ENCODE measurements at places on chromosomes 7 and 10.

DNA sequence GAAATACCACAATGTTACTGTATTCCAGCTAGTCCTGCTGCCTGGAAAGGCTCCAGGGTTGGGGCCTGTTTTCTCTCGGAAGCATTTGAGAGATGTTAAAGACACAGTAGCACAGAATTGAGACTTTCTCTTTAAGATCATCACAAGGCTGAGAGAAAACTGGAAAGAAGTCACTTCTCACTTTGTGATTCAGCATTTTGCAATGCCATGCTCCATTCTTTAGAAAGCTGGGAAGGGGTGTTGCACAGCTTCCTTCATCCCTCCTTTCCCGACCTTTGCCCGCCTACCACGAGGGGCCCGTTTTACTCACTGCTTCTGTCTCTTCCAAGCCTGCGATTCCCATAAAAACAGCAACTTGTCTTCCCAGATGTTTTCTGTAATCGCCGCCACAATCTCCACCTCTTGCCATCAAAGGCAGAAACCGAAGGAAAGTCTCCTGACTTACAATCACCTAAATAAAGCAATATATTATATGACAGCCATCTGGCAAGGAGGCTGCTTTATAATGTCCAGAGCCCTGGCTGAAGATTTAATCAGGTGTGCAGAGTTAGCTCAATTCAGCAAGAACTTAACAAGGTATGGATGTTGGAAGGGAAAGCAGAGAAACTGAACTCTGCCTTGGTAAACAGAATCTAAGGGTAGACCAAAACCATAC is 18.9 kb downstream of the NOD1 start:
- DNase-seq, result no peak

DNA sequence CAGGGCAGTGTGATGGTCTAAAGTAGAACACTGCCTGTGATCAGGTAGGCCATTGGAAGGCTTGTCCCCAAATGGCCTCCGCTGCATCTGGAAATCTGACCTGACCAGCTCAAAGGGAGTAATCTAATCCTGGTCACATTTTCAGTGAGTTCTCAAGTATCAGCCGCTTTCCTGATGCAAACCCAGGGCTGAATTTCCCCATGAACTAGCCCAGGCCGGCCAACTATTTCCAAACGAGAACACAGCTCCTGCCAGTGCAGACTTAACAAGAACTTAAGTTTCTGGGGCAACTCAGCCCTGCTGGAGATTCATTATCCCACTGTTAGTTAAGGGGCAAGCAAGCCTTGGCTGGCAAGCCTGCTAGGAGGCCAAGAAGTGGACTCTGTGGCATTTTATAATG is 59.6 kb upstream of the FAM180A start:
- DNase-seq, result no peak

DNA sequence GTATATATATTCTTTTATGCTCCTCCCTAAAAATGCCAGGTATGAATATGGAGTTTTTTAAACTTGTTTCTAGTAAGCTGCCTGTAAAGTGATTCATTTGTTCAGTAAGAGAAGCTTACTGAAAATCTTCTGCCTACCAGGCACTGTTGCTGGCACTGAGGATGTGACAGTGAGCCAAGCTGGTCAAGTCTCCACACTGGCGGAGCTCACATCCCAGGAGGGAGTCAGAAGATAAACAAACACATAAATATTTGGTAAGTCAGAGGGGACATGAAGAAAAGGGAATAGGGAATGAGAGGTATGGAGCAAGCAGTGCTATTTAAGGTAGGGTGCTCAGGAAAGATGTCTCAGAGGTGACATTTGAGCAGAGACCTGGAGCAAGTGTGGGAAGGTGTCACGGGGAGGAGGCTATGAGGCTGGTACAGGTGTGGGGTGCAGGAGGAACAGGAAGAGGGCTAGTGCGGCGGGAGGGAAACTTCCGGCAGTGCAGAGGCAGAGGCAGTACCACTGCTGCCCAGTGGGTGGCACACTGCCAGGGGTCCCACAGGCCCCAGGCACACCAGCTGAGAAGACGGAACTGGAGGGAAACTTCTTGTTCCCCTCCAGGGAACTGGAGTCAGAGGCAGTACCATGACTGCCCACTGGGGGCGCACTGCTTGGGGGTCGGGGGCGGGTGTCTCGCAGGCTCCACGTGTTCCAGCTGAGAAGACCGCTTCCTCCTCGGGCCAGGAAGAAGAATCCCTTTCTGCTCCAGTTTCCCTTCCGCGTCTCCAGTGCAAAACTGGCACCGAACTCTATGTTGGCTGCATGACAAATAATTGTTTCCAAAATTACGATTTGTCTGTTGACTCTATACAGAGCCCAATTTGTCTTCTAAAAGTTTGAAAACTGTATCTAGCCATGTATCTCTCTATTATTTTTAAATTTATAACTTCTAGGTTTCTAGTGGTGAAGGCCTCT is 161.0 kb downstream of the TEX36 start:
- DNase-seq, result no peak

DNA sequence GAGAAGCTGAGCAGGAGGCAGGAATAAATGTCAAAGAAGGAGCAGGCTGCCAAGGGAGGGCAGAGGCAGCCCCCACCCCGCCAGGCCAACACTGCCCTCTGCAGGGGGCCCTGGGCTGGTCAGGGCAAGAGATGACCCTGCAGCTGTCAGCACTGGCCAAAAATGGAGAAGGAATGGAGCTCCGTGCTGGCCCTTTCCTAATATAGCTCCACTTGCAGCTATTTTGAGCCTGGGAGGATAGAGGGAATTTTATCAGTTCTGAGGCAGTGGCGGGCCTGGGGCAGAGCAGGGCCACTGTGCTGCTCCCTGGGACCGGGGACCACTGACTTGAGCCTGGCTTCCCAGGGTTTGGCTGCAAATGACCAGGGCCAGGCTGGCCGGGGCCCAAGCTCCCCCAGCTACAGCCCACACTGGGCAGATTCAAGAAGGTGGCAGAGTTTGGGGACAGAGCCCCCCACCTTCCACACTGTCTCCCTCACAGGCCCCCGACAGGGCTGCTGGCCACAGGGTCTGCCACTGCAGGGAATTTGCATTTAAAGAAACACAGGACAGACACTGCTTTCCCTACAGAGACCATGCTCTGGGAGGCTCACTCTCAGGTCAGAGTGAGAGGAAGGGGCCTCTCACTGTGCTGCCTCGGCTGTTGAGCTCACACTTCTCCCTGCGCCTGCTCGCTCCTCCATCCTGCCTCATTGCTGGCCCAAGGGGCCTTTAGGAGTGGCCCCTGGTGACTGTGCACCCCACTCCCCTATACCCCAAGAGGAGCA is 16.2 kb downstream of the LDB3 start:
- DNase-seq, result no peak
